AG04450 (cell line): ENCODE measurements at places on chromosomes 13 and 19.
A peak's percentile ranks its signal among the peaks of the same experiment; 100 is the strongest.

- DNase-seq = no peak
Observed at GRCh38 chr13:46137627-46138317, 32.9 kb upstream of the CPB2 start.

DNA sequence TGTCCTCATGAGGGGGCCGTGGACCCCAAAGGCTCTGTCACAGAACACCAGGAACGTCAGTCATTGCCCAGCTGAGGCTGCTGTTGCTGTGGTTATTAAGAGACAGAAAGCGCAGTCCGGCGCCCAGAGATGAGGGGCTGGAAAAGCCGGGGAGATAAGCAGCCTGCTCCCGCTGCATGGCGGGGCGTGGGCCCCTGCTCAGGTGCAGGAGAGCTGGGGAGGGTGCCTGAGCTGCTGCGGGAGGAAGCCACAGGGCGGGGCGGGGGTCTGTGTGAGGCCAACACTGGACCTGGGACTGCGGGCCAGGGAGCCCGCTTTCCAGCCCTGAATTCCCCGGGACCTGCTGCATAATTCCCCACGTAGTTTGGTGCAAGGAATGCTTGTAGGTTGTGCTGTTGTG is 11.3 kb downstream of the SOX1 start:
- DNase-seq = no peak

DNA sequence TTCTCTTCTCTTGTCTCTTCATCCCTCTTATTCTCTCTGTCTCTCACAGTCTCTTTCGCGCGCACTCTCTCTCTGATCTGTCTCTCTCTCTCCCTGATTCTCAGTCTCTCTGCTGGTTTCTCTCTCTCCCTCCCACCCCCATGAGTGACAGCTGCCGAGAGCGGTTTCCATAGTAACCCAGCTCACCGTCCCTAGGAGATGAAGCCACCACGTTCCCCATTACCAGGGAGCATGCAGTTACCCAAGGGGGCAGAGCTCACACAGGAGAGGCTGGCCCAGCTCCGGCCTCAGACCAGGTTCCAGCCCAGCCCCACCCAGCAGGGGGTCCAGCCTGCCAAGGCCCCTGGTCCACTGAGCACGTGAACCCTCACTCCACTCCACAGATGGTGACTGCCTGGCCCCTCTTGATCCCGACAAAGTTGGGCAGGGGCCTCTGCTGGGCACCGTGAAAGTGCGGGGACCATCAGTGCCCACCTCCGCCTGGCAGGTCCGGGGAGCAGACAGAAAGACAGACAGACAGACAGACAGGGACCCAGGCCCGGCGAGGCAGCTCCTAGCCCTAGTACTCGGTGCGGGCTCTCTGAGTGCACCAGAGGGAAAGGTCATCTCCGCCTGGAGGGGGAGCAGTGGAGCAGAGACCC is 50.6 kb downstream of the CELF5 start:
- DNase-seq = no peak

DNA sequence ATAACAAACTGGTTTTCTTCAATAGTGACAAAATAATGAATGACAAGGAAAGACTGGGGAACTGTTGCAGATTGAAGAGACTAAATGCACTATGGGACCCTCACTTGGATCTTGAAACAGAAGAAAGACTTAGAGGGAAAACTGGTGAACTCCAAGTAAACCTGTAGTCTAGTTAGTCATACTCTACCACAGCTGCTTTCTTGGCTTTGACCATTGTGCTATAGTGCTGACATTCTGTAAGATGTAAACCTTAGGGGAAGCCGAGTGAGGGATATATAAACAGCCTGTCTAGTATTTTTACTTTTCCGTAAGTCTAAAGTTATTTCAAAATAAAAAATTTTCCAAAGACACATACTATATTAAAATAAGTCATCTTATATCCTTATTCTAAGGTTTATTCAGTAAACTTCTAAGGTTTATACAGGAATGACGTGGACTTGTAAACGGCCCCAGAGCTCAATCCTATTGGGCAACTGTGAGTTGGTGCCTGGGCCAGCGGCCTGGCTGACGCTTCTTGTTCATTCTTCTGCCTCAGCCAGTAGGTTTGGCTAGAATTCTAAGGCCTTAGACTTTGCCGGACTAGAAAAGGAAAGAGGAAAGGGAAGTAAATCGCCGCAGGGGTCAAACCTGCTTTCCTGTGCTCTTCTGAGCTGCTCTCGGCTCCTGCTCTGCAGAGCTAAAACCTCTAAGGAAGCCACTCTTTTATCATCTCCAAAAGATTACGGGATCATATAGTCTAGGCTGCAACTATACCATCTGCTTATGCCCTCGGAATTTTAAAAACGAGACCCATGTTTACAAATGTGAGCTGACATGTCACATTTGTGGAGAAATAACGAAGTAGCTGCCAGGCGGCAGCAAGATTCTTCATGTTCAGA is 33.6 kb upstream of the UBE2L5 start:
- peak; percentile 78 for DNase-seq

DNA sequence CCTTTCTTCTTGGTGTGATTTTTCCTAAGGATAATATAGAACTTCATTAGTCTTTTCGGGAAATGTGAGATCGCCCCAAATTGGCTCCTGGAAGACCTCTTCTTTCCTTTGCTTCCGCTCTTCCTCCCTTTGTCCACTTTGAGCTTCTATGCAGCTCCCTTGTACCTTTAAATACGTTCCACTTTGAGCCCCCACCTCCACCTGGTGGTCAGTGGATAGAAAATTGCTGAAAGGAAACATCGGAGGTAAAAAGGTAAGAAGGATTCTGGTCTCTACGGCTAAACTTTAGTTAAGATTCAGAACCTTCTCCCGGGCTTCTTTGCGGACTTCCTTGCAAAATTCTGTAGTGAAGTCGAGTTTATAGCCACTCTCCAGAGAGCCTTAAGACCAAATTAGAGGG is 55.0 kb upstream of the TM9SF2 start:
- DNase-seq = no peak

- DNase-seq = no peak
Observed at GRCh38 chr19:50829801-50830200, 3.6 kb downstream of the KLK15 start.

GRCh38 chr13:62171697-62172096 is 756.0 kb upstream of the PCDH20 start:
- no peak for DNase-seq

- no peak for DNase-seq
Observed at GRCh38 chr13:34086281-34086680, 268.3 kb downstream of the RFC3 start.

GRCh38 chr13:43115141-43115540 is 91.8 kb downstream of the DNAJC15 start:
- DNase-seq = no peak

DNA sequence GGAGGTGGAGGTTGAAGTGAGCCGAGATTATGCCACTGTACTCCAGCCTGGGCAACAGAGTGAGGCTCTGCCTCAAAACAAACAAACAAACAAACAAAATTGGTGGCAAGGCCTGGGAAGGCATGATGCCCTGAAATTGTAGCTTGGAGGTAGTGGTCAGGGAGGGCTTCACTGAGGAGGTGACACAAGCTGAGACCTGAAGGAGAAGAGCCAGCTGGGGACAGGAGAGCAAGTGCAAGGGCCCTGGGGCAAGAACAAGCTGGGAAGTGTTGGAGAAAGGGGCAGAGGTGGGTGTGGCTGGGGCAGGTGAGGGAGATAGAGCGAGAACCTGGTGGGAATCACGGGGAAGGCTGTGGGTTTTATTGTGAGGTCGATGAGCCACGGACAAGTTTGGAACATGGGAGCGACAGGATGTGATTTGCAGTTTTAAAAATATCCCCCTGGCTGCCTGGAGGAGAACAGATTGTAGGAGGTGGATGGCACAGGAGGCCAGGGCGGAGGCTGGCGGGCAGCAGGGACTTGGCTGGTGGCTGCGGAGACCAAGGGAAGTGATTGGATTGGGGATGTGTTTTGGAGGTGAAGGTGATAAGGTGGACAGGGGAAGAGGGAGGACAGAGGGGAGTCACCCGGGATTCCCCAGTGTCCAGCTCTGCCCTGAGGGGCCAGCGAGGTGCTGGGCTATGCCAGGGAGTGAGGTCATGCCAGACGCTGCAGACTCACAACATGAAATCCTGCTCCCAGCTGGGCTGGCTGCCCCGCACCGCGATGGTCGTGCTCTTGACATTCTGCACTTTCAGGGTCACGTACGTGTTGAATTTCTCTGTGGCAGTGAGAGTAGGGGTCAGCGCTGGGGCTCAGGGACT is 14.0 kb downstream of the UNC13A start:
- no peak for DNase-seq

GRCh38 chr13:100825557-100825956 is 151.0 kb upstream of the TMTC4 start:
- DNase-seq = no peak

DNA sequence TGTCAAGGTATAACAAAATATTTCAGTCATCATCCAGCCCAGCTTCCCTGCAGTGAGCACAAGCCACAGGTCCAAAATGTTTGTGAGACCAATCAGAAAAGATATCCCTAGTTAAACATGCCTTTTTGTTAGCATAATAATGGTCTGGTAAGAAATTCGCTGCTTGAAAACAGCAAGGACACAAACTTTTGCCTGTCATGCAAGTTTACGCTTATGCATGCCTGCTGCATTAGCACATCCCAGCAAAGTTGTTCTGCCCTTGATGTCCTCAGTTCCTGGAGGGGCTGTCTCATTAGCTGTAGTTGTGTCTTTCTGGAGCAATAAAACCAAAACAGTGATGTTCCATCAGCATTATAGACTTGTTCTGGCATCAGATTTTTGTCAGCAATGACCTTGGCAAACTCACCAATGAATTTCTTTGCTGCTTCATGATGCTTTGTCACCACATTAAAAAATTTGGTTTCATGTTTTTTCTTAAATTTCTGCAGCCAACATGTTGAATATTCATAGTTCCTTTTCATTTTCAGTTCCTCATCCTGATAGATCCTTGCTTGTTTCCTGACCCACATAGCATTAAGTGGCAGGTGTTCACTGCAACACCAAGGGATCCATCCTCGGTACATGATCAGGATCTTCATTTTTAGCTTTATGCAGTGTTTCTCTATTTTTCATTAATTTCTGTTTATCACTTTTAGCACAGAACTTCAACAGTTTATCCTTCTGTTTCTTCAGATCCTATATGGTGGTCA is 72.0 kb upstream of the GPR183 start:
- no peak for DNase-seq

GRCh38 chr13:35191883-35192282 is 249.8 kb downstream of the NBEA start:
- no peak for DNase-seq

DNA sequence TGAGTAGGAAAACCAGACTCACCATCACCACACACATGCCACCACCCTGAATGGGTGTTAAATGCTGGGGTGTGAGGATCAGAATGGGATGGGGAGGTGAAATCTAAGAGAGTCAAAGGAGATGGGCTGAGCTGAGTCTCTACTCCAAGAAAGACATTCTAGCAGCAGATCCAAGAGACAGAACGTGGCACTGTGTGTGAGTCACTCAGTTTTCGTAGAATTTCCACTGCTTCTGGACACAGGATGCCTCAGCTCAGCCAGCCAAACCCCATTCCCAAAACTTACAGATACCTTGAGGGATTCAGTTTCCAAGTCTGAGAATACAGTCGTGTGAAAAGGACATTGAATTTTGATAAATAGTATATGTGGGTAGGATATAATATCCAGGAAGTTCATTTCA is 7.3 kb upstream of the CYP2A7 start:
- no peak for DNase-seq

DNA sequence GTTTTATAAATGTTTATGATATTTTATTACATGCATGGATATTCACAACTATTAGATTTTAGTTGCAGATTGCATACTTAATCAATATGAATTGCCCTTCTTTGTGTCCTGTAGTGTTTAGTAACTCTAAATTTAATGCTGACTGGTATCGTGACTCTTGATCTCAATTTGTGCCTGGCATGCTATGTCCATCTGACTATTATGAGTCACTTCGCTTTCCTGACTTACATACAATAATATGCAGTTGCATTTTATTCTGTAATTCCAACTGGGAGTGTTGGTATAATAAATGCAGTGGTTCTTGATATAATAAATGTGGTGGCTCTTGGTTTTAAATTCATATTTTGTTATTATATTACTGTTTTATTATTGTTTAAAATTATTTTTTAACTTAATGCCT is 277.5 kb downstream of the LIG4 start:
- DNase-seq = no peak

GRCh38 chr19:50854636-50855410 is at the start of gene KLK3:
Gene KLK3 (plus strand): TSS chr19:50854915. CDS start chr19:50854956, 41 bp downstream.
- no peak for DNase-seq

GRCh38 chr19:33278403-33279269 is 23.7 kb downstream of the CEBPA start:
- DNase-seq = no peak

DNA sequence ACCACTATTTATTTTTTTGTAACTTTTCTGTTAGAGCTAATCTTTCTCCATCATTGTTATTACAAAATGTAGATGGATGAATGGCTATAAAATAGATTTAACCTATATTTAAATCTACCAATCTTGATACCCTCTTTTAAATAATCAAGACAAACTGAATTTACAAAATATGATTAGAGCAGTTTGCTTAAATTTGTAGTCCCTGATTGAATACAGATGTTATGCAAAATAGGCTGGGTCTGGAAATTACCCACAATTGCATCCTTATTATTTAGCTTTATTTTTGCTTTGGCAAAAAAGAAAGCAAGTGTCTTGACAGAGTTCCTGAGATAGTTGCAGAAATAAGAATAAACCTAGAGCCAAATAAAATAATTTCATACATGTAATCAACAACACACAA is 352.8 kb downstream of the KLF12 start:
- no peak for DNase-seq

GRCh38 chr13:95073747-95074311 is 227.4 kb downstream of the ABCC4 start:
- no peak for DNase-seq

GRCh38 chr19:8393871-8394250 is 3.7 kb downstream of the RAB11B start:
- no peak for DNase-seq

DNA sequence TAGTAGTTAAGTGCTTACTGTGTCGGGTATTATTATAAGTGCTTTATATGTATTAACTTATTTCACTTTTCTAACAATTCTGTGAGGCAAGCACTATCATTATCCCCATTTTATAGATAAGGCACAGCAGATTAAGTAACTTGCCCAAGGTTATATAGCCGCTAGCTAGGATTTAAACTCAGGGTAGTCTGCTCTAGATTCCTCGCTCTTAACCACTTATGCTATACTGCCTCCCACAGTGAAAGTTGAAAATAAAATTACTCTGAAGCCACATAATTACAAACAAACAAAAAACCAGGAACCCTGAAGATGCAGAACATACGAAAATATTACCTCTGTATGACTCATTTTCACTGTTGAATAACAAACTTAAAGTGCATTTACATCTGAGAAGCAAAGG is 3.9 kb downstream of the TEX30 start:
- no peak for DNase-seq
